ENCODE measurements at places on chromosomes 2 and 18.

GRCh38 chr18:23995180-23995579 is 19.4 kb upstream of the TTC39C start:
- DNase-seq = no peak

DNA sequence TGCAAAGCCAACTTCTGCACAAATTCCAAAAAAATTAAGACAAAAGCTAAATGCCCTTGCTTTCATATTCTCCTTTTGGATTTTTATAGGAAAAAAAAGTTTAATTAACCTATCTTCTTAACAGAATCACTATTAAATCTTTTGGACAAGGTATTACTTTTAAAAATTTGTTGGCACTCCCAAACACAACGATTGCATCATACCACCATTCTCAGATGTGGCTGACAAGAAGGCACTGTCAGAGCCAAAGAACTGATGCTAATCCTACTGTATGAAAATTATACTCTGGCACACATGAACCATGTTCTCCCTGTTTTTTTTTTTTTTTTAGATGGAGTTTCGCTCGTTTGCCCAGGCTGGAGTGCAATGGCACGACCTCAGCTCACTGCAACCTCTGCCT is 58.4 kb downstream of the NOL10 start:
- DNase-seq = no peak

DNA sequence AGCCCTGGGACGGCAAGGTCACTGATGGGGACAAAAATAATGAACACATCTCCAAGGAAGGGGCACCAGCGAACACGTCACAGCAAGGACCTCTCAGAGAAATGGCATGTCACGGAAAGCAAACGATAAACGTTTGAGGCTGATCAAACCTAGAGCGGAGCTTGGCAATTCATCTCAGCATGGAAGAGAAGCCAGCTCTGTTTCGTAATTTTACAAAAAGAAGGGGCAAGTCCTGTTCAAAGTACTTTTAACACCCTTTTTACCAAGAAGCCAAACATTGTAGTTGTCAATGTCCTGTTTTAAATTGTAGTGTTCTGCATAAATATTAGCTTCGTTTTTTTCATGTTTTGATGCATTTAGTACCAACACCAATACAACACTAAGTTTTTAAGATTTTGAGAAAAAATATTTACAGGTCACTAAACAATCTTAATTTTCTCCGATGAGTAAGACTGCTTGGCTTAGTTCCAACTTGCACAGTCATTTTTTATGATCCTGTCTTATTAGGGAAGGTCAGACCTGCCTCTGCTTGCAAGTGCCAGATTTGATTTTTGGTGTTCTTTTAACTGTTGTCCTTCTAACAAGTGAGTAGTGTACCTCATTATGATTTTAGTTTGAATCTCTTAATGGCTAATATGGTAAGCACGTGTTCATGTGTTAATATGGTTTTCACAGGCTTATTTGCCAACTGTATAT is 818.5 kb upstream of the SALL3 start:
- DNase-seq = no peak

- no peak for DNase-seq
Observed at GRCh38 chr2:37645362-37645761, 26.1 kb downstream of the CDC42EP3 start.

DNA sequence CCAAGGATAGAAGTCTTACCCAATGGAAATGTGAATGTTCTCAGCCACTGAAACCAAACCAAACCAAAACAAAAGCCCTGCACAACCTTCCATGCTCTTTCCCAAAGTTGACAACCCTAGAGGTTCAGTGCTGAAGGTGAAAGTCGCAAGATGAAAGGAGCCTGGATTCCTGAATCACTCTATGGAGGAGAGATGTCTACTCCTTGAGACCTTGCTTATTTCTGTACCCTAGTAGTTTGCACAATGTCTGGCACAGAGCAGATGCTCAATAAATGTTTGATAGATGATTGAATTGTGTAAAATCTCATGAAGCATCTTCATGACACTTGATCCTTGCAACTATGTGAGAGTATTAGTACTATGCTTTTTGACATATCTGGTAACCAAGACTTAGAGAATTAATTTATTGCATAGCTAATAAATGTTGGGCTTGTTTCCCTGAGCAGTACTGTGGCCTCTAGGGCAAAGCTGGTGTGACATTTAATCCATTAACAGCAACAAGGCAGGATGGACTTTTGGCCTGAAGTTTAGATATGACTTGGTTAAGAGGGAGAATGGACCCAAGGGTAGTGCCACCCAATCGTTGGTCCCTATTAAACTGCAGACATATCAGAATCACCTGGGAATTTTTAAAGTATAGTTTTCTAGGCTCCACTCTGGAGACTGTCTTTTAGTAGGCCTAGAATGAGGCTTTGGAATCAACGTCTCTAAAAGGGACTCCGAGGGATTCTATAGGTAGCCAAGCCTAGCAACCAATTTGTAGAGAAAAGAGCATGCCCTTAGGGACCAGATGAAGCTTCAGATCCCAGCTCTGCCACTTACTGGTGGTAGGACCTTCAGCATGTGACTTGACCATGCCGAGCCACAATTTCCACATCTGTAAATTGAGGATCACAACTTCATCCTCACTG is 145.9 kb downstream of the DDX1 start:
- no peak for DNase-seq

DNA sequence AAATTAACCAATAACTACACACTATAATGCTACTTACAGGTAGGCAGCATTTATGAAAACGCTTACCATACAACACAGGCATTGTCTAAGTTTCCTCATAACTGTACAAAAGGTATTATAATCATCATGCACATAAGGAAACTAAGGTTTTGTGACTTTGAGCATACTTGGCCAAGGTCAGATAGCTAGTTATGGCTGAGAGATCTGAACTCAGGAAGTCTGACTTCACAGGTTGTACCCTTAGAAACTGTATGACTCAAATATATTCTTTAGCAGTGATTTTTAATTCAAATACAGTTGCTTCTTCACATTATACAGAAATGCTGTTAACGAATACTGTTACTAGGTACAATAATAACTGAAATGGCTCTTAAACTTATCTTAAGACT is 89.3 kb downstream of the TRIP12 start:
- no peak for DNase-seq

- no peak for DNase-seq
Observed at GRCh38 chr2:174350018-174350417, 15.3 kb downstream of the SP9 start.

DNA sequence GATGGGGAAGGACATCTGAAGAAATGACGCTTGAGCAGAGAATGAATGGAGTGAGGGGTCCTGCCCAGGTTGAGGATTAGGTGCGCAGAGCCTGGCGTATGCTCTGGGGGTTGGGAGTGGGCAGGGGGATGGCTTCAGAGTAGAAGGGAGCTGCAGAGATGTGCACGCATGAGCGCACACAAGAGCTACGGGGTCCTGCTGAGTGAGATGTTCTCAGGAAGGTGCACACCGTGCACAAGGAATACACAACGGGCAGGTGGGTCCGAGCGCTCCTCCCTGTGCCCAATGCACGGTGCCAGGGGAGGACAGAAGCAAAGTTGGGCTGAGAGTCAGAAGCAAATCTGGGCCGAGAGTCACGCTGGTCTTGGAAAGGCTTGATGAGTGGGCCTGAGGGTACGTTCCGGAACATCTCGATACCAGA is 25.5 kb downstream of the TWIST2 start:
- DNase-seq = no peak

- DNase-seq = no peak
Observed at GRCh38 chr2:121596221-121597080, 52.8 kb downstream of the CLASP1 start.

DNA sequence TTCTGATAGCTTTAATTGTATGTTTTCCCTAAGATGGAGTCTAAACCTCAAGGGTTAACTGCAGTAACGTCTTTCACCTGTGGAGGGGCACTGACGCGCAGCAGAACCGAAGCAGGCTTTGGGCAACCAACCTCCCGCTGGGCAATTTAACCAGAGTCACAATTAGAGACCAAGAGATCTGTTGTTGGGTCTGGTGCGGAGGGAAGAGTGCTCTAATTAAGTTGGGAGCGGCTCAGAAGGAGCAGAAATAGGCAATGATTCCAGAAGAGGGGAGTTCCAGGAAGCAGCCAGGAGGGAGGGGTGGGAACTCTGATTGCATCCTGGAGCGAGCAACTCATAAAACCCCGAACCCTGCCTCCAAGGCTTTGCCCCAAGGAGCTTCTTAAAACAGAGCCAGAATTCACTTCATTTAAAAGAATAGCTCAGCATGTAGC is 245.8 kb downstream of the PAX3 start:
- no peak for DNase-seq

DNA sequence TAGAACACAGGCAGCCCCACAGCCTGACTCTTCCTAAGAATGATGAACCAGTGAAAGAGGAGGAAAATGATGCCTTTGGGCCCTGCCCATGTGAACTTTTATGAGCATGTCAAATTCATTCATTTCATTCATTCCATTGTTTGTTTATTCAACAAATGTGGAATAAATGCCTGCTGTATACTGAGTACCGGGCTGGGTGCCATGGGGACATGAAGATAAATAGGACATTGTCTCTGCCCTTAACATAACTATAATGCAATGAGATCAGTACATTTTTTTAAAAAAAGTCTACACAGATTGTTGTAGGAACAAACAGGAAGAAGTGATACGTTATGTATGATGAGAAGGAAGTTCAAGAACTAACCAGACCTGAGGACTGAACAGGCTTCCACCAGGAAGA is 14.7 kb downstream of the MREG start:
- DNase-seq = no peak

GRCh38 chr2:72830273-72830672 is 4.4 kb upstream of the EXOC6B start:
- no peak for DNase-seq

- DNase-seq = no peak
Observed at GRCh38 chr2:240322231-240322955, 113.1 kb upstream of the GPC1 start.

DNA sequence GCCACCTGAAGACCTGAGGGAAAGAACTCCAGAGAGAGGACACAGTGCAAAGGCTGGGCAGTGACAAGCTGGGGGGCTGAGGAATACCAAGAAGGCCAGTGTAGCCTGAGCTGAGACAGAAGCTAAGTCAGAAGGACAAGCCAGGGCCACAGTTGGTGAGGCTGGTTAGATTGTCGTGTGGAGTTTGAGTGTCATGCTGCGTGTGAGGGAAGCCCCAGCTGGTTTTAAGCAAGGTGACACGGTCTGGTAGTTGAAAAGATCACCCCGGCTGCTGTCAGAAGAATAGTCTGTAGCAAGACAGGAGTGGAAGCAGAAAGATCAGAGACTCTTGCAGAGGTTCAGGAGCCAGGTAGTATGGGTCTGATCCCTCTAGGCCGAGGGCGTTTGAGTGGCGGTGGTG is 50.6 kb upstream of the RMDN2 start:
- DNase-seq = no peak

GRCh38 chr2:45833301-45833967 is 182.0 kb downstream of the PRKCE start:
- no peak for DNase-seq

- DNase-seq = no peak
Observed at GRCh38 chr2:14401873-14402272, 230.6 kb upstream of the LRATD1 start.

Measured in left ventricle myocardium superior (tissue), 1 donor.